ENCODE measurements at places on chromosomes 6 and 20.
A peak's percentile ranks its signal among the peaks of the same experiment; 100 is the strongest.

DNA sequence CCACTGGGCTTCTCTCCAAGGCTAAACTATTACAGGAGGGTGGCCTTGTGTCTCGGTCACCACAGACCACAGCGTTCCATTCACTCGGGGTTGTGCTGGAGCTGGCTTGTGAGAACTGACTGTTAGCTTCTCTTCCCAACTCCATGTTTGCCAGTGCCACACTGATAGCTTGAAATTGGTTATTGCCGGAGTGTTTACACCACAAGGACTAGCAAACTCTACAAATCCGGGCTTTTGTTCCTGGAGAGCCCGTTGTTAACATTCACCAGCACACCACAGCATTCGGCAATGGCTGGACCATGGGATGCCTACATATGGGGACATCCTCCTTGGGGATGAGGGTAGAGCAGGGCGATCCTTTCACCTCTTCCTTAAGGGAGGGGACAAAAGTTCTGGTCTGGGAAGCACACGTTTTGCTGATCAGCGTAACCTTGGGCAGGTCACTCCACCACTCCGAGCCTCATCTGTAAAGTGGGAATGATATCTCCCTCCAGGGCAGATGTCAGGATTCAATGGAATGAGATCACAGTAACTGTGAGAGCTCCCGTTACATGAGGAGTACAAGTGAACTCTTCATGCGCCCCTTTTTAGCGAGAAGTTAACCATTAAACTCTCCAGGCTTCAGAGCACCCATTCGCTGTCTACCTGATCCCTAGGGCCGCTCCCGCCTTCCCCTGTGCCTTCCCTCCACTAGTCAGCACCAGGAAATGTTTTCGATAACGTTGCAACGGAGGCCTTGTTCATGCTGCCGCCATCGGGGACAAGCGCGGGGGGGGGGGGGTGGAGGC is 41.7 kb upstream of the TTPAL start:
- DNase-seq = peak; percentile 81

DNA sequence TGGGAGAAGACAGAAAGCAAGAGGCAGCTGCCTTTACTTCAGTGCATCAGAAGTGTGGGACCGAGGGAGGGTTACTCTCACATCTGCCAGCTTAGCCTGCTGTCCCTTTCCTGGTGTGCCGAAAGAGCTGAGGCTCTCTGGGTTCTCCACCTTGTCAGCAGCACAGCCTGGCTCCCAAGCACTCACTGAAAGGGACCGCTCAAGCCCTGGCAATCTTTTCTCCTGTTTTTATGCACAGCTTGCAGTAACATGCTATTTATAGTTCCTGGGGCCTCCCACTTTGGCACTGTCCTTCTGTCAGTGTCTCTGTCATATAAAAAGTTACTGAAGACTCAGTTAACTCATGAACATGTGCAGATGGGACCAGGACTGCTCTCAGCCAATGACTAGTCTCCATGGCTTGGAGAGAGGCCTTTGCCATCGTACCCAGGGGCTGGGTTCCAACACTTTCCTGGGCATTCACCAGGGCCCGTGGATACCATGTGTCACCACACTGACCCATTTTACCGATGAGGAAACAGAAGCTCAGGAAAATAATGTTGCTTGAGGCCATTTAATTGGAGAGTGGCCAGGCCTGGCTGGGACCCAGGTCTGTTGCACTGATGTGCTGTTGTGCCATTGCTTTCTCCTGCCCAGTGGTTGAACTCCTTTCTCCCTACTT is 46.2 kb downstream of the PANK2 start:
- DNase-seq = no peak

DNA sequence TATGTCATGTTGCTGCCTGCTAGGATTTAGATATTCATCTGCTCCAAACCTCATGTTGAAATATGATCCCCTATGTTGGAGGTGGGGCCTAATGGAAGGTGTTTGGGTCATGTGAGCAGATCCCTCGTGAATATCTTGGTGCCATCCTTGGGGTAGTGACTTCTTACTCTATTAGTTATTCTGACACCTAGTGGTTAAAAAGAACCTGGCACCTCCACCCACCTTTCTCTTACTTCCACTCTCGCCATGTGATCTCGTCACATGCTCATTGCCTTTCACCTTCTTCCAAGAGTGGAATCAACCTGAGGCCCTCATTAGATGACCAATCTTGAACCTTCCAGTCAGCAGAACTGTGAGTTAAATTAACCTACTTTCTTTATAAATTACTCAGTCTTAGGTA is 549.4 kb upstream of the SYNCRIP start:
- no peak for DNase-seq

- DNase-seq = peak; percentile 12
These were observed at the start of gene GJA1 for GRCh38 chr6:121435444-121436069. Gene GJA1 (plus strand): TSS chr6:121435646. CDS start chr6:121446848, 11,202 bp downstream.

- no peak for DNase-seq
These were observed 118.8 kb upstream of the NRN1 start for GRCh38 chr6:6125495-6125894.

DNA sequence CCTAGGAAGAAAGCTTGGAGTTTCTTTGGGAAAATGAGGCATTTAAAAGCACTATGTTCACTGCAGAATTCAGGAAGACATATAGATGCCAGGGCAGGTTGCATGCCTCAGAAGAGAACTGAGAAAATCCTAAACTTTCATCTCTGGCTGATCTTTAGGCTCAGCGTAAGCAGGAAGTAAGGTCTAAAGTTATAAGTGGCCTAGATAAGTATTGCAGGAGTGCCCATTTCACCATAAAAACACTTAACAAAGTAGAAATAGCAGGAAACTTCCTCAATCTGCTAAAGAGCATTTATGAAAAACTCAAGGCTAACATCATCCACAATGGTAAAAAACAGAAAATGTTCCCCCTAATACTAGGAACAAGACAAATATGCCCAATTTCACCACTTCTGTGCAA is 320.3 kb downstream of the BMP2 start:
- DNase-seq = no peak

DNA sequence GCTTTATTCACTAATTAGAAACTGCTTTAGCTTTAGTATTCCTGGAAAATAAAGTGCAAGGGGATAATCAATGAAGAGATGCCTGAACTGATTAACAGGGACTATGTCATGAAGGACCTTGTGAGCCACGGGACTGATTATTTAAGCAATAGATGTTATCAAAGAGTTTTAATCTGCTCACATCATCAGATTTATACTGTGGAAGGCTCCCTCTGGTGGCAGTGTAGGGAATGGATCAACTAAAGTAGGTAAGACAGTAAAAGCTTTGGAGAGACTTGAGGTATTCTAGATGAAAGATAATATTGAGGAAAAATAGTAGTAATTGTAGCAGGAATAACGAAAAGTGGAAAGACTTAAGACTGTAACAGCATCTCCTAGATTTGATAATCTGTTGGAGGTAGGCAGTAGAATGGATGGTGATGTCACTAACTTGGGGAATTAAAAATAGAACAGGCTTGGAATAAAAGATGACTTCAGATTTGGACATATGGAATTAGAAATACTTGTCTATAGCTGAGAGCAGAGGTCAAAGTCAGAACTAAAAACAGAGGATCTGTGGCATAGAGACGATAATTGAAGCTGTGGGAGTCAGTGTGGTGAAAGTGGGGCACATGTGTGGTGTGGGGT is 80.3 kb upstream of the HTR1E start:
- DNase-seq = peak; percentile 11

- no peak for DNase-seq
These were observed 25.6 kb upstream of the PHACTR3 start for GRCh38 chr20:59578436-59579403.

DNA sequence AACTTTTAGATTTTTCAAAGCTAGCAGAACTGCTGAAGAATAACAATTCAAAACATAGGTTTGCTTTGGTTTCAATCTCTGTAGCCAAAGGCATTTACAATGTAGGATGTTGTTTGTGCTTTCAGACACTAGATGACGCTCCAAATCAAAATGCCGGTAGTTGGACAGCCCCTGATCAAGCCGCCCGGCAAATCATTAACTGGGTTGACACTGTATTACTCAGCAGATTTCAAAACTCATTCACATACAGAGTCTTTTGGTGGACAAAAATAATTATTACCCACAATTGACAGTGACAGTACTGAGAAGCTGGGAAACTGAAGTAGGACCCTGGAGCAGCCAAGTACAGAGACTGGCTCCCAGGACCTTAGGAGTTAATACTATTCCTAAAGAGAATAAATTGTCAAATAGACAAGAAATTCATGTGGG is 21.3 kb upstream of the HFE start:
- DNase-seq = peak; percentile 81

- no peak for DNase-seq
These were observed 220.5 kb downstream of the PKHD1 start for GRCh38 chr6:51866867-51867266.

- DNase-seq = no peak
These were observed 327.0 kb downstream of the C6orf118 start for GRCh38 chr6:164982389-164982788.

DNA sequence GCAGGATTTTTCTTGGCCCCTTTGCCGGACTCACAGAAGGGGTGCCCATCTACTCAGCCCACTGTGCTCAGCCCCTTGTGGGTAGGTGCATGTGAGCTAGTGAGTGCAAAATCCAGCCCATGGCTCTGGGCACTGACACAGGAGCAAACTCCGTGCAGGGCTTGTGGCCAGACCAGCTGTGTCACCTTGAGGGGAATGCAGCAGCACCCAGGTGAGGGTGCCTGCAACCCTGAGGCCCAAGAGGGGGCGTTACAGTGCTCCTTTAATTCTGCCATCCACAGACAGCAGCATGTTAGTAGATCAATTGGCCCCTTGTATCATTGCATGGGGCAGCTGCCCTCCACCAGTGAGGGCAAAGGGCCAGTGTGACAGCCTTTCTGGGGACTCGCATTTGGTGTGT is 12.9 kb upstream of the IYD start:
- no peak for DNase-seq

GRCh38 chr20:4961746-4962145 is 39.6 kb downstream of the SLC23A2 start:
- no peak for DNase-seq

DNA sequence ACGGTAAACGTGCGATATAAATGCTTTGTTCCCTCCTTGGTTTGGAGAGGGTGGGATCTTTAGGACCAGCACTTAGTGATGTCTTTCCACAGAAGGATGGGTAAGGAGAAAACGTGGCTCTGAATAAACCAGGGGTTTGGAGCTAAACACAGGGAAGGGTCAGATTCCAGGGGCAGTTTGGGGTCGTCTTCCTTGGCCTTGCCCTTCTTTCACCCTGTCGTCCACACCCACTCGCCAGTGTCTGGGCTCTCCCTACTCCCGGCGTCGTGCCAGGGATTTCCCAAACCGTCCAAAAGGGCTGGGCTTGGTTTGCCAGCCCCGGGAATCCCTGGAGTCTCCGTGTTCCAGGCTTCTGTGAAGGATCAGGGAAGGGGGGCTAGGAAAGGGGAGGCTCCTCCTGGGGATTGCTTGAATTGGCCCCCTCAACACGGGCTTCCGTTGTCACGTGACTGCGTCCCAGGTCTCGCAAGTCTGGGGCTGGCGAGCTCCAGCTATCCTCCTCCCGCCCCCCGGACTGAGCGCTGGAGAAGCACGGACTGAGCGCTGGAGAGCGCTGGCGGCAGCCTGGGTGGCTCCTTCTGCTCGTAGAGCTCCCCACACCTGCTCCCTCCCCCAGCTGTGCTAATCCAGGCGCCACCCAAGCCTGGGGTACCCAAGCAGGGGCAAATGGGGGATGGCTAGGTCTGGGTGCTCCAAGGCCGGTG is 9.4 kb upstream of the ARMC12 start:
- DNase-seq = peak; percentile 88

GRCh38 chr20:62304331-62305148 is 1.7 kb downstream of the ADRM1 start:
- no peak for DNase-seq

DNA sequence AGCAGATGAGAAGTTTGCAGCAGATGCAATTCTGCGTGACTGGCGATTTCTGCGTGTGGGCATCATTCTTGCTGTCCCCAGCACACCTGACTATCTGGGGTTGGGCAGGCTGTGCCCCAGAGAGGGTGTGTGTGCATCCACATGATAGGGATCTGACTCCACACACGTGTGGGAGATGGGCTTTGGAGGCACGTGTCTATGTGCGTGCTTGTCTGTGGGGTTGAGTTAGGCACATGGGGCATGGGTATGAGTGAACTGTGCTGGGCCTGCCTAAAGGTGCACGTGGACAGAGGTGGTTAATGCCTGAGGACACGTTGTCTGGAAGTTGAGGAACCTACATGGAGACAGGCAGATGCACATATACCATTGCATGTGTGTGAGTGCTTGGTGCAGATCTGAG is 50.3 kb downstream of the CD40 start:
- DNase-seq = no peak

All from transverse colon (tissue), 4 donors.